Stromal cell of bone marrow (primary cell): ENCODE measurements at places on chromosomes 4 and X.
A peak's percentile ranks its signal among the peaks of the same experiment; 100 is the strongest.

GRCh38 chrX:12526306-12526705 is 264.9 kb upstream of the PRPS2 start:
- DNase-seq = no peak

DNA sequence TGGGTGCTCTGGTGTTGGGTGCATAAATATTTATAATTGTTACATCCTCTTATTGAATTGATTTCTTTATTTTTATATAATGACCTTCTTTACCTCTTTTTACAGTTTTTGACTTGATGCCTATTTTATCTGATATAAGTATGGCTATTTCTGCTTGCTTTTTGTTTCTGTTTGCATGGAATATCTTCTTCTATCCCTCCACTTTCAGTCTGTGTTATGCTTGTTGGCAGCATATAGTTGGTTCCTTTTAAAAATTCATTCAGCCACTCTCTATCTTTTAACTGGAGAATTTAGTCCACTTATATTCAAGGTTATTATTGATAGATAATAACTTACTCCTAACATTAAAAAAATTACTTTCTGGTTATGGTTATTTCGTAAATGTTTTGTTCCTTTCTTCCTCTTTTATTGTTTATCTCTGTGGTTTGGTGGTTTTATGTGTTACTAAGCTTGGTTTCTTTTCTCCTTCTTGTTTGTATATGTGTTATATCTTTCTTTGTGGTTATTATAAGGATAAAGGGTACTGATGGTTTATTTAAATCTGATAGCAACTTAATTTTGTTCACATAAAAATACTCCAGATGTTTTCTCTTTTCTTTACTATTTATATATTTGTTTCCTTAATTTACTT is 69.5 kb downstream of the IL15 start:
- DNase-seq = no peak

DNA sequence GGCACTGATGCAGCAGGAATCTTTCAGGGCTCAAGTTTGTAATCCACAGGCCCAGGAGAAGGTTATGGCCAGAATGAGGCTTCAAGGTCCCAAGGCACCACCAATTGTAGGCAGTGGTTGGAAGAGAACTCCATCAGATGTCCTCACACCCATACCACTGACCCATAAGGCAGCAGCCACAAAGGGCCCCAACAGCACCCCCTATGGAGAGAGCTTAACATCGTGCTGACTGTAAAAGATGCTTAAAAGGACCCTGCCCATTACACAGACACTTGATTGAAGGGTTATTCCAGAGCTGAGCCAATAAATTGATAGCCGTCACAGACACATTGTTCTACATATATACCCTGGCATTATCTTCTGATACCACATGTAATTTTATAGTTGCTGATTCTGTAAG is 113.7 kb downstream of the SOWAHB start:
- no peak for DNase-seq

GRCh38 chrX:151871244-151871643 is 41.4 kb upstream of the MAGEA4 start:
- peak; percentile 61 for DNase-seq

DNA sequence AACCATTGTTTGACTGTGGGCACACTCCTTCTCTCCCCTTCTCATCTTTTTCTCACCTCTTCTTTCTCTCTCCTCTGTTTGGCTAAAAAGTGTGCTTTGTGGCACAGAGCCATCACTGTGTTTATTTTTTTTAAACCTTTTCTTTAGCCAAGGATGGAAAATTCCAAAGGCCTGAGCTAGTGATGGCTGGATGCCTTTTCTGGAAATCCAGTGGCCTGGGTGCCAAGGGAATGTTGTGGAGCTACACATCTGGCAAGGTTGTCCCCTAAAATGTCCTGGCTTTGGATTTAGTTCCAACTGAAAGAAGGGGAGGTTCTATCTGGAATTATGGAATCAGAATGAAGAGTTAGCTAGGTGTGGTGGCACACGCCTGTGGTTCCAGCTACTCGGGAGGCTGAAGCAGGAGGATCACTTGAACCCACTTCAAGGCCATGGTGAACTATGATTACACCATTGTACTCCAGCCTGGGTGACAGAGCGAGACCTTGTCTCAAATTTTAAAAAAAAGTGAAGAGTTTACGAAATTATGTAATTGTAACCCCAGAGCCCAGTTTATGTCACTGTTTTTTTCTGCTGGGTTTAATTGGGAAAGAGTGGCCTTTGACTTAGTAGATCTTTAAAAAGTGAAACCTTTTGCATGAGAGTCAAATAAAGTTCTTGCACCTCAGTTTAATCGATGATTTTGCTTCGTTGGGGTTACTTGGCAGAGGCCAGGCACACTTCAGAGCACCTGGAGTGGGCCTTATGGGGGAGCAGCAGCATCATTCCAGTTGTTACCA is 17.7 kb downstream of the DOCK11 start:
- no peak for DNase-seq

- DNase-seq = no peak
These were observed 39.3 kb upstream of the HPGD start for GRCh38 chr4:174561560-174561959.

DNA sequence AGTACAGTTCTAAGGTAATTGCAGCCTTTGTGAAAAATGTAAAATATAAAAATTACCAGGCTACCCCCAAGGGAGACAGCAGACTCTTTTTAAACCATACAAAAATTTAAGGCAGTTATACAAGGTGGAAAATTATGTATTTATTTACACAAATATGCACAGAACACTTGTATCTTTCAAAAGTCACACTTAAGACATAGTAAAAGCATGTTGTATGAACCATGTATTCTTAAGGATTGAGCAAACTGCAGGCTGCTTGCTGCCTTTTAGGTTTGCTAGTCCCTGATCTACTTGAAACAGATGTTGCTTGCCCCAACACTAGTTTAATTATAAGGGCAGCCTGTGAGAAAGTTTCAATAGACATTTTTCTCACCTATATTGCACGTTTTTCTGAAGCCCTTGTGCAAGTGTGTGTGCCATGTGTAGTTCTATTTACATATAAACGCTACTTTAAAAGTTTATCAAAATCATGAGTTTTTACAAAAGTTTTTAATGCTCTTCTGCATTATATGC is 72.8 kb downstream of the PRSS12 start:
- no peak for DNase-seq

DNA sequence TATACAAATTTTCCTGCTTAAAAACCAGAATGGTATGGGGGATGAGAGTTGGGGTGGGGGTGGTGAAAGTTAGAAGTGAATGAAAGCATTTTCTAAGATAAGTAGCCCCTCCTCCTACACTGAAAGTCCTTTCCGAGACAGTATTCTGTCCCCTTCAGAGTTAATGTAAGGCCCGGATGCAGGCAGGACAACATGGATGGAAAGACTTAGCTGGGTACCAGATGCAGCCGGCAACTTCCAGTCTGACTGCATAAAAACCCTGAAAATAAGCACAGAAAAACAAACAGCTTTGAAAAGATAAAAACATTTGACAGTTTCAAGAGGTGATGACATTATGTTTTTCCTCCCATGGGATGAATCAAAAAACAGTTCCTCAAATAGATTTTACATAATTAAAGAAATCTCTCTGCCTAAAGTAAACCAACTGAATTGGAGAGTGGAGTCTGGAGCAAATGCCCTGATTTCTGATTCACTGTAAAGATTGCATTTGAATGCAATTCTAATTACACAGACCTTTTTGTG is 196.3 kb downstream of the GPAT3 start:
- no peak for DNase-seq

- DNase-seq = no peak
These were observed 886 bp upstream of the NDST3 start for GRCh38 chr4:118033148-118034052.

DNA sequence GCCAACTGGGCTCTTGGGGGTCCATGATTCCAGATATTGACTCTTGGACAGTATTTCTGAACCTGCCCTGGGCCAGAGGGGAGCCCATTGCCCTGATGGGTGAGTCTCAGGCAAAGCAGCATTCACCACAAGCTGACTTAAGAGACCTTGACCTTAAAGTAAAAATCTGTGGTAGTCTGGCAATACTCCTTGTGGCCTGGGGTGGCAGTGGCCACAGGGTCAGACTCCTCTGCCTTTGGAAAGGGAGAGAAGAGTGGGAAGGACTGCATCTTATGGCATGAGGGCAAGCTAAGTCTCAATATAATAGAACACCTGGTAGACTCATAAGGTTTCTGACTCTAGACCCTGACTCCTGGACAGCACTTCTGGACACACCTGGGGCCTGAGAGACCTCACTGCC is 340.3 kb upstream of the MAD2L1 start:
- DNase-seq = no peak

- peak; percentile 75 for DNase-seq
These were observed 340.9 kb upstream of the CTSO start for GRCh38 chr4:156294577-156294976.

- DNase-seq = no peak
These were observed 15.8 kb downstream of the CYTL1 start for GRCh38 chr4:5003372-5003857.

- no peak for DNase-seq
These were observed 21.6 kb upstream of the STIM2 start for GRCh38 chr4:26839016-26839415.

DNA sequence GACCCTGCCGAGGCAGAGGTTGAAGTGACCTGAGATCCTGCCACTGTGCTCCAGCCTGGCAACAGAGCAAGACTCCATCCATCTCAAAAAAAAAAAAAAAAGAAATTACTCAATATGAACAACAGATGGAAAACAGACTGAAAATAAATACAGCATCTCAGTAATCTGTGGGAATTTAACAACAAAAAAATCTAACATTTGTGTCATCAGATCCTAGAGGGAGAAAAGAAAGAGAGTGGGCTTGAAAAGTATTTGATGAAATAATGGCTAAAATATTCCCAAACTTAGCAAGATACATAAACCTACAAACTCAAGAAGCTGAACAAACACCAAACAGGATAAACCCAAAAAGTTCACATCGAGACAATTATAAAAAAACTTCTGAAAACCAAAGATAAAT is 84.7 kb downstream of the CENPC start:
- DNase-seq = no peak

DNA sequence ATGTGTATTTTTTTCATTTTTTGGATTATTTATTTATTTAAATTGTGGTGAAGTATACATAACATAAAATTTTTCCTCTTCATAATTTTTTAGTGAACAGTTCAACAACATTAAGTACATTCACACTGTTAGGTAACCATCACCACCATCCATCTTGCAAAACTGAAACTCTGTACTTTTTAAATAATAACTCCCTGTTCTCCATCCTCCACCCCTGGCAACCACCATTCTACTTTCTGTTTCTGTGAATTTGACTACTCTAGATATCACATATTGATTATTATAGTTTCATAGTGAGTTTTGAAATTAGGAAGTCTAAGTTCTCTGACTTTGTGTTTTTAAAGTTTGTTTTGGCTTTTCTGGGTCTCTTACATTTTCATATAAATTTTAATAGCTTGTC is 89.3 kb upstream of the STX18 start:
- no peak for DNase-seq

DNA sequence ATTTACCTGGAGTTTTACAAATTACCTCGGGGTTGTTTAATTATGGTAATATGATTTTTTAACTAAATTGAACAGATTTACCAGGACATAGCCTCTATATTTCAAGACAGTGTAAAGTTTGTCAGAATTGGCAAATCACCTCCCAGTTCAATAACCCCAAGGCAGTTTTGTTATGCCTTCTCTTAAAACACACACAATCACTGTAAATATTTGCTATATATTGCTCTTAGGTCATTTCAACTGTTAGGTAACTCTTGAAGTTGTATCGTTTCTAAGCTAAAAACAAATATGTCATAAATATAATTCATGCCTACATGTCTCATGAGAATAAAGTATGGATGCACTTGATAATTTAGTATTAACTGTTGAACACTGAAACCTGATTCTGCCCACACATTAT is 24.1 kb downstream of the PDLIM5 start:
- DNase-seq = no peak

- DNase-seq = no peak
These were observed 528.9 kb upstream of the ARX start for GRCh38 chrX:25544641-25545040.

GRCh38 chrX:41759817-41760216 is 35.8 kb downstream of the GPR82 start:
- DNase-seq = no peak

DNA sequence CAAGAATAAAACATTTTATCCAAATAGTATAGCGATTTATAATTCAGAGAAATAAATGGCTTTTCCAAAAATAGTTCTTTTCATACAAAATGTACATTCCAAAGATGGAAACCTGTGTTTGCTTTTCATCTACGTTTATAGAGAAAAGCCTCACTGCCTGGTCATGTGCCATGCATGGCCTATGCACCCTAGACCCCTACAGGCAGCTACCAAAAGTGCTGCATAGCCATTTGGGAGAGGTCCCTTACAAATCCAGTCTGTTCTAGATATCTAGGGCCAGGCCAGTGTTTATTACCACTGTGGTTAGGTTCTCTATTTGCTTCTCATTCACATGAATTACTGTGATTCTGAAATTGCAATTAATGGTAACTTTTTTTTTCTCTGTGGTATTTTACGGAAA is 17.2 kb downstream of the HMGB2 start:
- DNase-seq = no peak

- DNase-seq = no peak
These were observed 89.0 kb downstream of the KDR start for GRCh38 chr4:55036405-55036804.

DNA sequence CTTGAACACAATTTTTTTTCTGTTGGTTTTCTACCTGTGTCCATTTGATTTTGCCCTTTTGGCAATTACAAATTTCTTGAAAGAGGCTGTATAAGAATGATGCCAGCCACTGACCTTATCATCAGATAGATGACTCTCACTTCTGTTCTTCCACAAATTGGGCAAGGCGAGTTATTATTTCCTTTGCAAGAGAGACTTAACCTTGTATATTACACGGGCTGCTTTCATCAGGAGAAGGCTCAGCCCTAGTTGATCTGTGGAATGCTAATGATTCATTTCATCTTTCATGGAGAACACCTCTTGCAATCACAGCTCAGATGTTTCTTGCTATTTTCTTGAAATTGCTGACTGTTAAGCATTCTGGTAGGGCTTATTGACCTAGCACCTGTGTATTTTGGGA is 1155.4 kb downstream of the STIM2 start:
- DNase-seq = no peak

DNA sequence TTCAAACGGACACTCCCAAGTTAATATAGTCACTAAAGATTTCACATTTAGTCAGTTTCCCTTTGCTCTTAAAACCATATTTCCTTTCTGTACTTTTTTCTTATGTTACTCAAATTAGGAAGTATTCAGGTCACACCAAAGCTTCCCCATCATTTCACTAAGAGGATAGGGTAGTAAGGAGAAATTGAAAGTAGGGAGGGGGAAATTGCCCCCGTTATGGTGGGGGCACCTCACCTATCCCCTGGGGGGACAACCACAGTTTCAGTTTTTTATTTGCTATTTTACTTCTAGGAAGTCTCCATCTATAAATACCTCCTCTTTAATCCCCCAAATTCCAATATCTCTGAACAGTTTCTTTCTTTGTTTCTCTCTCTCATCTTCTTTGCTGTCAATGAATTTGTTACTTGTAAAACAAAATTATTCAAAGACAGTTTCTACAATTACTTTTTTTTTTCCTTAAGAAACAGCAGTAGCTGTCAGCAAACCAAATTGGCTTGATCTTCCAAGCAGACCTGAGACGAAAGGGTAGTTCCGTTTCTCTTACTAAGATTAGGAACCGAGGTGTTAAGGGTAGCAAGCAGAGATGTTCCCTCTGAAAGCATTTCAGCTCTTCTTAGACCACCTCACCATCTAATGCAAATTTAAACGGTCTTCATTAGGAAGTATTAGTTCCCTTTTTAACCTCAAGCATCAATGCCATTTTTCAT is 160.2 kb upstream of the KLF3 start:
- no peak for DNase-seq
